Inflammatory macrophage treated with lipopolysaccharide for 4 hours (primary cell): ENCODE measurements at places on chromosomes 6 and 20.

GRCh38 chr6:124008000-124008987 is 204.6 kb downstream of the NKAIN2 start:
- no peak for DNase-seq

DNA sequence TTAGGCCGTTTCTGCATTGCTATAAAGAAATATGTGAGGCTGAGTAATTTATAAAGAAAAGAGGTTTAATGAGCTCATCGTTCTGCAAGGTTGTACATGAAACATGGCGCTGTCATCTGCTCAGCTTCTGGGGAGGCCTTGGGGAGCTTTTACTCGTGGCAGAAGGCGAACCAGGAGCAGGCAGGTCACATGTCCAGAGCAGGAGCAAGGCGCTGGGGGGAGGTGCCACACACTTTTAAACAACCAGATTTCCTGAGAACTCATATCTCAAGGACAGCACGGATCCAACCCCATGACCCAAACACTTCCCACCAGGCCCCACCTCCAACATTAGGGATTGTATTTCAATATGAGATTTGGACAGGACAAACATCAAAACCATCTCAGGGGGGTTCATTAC is 6.4 kb upstream of the SLC13A3 start:
- DNase-seq: no peak

- no peak for DNase-seq
Observed at GRCh38 chr6:52537001-52537753, 39.7 kb downstream of the TRAM2 start.

DNA sequence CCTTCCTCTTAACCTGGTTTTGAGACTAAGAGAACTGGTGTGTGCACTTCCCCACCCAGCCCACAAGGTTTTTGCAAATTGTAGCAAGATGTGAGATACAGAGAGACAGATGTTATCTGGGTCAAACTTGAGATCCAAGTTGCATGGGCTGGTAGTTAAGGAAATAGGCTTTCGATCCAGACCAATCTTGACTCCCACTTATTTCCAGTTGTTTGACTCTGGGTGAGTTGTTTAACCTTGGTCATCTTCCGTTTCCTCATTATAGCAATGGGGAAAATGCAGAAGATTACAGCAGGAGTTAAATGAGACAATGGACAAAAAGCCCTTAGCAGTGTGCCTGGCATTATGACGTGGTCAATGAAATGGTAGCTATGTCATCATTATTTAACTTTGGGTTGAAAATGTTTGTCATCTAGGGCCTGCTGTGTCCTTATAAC is 1.7 kb downstream of the SNX21 start:
- DNase-seq: peak; percentile 74

DNA sequence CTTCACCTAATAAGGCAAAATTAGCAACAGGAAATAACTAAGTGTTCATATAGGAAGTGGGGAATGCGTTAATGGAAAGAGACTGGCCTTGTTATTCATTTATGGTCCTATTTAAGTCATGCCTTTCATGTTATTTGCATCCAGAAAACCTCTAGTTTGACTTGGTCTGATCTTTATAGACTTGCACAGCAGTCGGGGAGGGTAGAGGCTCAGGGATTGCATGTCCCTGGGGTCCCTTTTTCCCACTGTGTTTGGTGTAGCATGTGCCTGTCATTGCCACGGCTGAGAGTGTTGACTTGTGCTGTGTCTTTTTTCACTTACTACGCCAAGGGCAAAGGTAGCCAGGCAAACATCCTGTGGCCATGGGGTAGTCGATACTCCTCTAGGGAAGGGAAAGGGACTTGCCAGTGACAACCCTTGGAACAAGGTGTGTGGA is 105.4 kb upstream of the RIN2 start:
- DNase-seq: no peak

GRCh38 chr20:52102126-52102525 is 89.5 kb downstream of the ZFP64 start:
- no peak for DNase-seq

- DNase-seq: no peak
Observed at GRCh38 chr6:8642854-8643253, 207.5 kb upstream of the SLC35B3 start.

DNA sequence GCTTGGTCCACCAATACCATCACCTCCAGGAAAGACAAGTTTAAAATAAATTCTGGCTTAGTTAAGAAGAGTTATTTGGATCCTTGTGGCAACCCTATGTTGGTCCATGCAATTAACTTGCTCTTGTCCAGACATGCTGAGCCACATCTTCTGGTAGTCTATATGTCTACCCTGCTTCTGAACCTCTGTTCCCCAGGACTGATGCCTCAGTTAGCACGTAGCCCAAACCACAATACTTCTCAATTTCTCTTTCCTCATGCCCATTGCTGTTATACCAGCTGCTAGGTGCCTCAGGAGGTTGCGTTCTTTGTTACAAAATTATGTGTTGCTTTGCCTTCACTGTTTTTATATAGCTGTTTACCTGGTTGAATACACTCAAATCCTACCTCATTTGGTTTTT is 116.4 kb upstream of the KCNQ5 start:
- no peak for DNase-seq

GRCh38 chr20:53336892-53337291 is 256.7 kb downstream of the ZNF217 start:
- no peak for DNase-seq

DNA sequence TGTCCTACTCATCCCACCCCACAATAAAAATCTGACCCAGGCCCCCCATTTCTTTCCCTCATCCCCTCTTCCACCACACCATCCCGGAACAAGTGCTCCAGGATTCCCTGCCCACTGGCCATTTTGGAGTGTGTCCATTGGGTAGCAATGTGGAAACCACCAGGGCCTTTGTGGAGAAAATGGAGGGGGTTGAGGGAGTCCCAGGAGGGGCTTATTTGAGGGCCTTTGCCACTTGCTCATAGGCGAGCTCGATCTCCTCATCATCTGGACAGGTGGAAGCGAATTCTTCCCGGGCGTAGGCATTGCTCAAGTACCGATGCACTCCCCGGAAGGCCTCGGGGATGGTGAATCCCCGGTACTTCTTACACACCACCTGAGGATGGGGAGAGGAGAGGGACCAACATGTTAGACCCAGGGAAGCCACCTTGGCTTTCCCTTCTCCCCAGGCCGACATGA is 1.6 kb upstream of the DDAH2 start:
- no peak for DNase-seq

GRCh38 chr20:9126527-9126926 is 57.6 kb downstream of the PLCB4 start:
- no peak for DNase-seq

GRCh38 chr6:80217794-80218193 is 111.3 kb downstream of the BCKDHB start:
- DNase-seq: no peak

DNA sequence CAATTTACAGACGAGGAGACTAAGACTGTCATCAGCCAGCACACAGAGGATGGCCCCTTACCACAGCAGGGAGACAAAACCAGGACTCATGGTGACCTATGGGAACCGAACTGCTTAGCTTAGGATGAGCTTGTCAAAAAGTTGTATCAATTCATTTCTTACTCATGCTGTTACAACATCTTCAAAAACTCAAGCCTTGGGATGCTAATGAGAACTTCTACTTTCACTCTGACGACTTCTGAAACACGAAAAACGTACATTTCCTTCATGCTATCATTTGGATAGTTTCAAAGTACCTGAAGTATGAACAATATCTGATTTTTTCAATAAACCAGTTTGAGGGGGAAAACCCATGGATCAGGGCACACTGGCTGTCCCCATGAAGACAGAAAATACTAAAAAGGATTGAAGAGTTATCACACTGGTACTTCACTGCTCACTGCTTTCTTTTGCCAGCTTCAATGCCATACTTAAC is 31.9 kb downstream of the HIVEP2 start:
- DNase-seq: peak; percentile 94

GRCh38 chr6:79984261-79984660 is 20.2 kb upstream of the TTK start:
- no peak for DNase-seq

DNA sequence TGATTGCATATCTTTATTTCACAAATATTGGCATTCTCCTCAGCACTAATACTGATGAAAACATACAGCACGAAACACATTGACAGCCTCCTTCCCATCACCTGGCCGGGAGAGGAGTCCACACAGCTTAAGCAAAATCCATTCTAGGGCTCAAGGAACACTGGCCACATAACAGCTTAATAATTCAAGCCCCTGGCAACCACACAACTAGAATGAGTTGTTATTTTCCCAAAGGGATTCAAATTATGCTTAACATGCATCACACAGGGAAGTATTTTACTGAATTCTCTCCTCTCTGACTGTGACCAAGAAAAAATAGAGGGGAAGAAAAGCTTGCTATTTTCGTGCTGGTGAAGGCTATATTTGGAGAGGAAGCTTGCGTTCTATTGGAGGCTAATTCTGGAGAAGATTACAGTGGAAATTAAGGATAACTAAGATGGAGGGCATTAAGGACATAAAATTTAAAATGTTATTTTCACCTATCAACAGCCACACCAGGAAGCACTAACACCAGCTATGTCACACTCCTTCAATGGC is 198.5 kb downstream of the ADGRG6 start:
- DNase-seq: no peak

GRCh38 chr6:148134592-148134991 is 208.0 kb upstream of the SASH1 start:
- DNase-seq: no peak

GRCh38 chr20:33647603-33648395 is 14.3 kb upstream of the C20orf144 start:
- no peak for DNase-seq

DNA sequence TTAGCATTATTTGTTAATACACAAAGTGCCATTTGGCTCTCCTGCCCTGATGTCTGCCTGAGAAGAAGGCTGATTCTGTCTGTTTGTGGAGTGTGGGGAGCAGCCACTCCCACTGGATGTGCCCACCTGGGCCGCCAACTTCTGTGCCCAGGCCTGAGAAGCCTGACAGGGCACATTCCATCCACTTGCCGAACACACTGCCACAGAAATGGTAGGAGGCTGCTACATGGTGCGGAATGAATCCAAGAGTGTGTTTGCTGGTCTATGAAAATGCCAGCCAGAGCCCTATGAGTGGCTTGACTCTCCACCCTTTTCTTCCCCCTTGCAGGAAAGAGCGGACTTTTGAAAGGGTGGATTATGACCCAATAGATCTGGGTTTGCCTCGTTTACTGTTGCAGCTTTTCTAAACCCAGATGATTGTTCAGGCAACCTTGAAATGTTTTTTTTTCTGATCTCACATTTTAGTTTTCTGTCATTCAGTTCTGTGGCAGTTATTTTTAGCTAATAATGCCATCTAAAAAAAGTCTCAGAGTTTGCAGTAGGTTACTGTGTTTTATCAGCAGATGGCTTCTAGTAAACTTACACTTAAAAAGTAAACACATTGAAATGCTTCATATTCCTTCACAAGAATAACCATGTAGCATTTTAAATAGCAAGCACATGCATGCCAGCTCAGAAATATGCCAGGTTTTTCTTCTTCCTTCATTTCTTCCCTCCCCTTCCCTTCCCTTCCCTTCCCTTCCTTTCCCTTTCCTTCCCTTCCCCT is 196.5 kb downstream of the SLC35F1 start:
- DNase-seq: no peak

DNA sequence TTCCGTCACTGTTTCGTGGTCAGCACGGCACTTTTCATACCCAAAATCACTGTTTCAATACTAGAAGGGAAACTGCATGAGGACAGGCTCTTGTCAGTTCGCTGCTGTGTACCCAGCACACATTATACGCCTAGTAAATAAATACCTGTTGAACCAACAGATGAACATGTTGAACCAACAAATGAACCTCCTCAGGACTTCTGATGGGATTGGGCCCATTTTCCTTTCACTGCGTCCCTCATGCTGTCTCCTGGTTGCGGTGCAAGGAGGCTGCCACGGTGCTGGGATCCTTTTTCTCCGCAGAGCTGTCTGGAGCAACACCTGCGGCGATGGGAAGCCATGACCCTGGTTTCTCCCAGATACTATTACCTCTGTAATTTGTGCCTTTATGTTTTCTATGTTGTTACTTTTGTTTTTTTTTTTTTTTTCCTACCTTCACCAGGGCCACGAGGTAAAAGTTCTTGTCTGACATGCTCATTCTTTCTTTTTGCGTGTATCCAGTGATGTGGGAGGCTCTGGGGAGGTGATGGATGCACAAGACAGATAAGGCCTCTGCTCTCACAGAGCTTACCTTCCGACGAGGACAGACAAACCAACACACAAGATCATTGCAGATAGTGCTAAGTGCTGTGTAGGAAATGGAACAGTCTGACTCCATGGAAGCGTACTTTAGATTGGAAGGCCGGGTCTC is 1.1 kb downstream of the VAPB start:
- DNase-seq: no peak

- peak; percentile 74 for DNase-seq
Observed at GRCh38 chr6:33118525-33119123, 42.8 kb downstream of the HLA-DPB1 start.

DNA sequence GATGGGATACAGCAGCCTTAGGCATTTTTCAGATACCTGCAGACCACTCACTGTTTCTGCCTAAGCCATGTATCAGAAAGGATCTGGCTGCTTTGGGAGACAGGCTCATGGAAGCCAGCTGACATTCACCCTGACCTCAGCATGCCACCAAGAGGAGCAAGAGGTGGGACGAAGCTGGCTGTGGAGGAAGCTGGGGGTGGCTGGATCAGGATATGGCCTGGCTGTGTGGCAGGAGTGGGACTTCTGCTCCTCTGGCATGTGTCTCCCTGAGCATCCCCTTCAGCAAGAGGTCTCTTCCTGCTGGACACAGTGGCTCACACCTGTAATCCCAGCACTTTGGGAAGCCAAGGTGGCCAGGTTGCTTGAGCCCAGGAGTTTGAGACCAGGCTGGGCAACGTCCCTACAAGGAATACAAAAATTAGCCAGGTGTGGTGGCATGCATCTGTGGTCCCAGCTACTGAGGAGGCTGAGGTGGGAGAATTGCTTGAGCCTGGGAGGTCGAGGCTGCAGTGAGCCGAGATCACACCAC is 897 bp downstream of the ADIG start:
- DNase-seq: no peak

- DNase-seq: no peak
Observed at GRCh38 chr6:166402582-166403277, 20.0 kb upstream of the MPC1 start.

- DNase-seq: peak; percentile 55
Observed at GRCh38 chr6:31587791-31588777, 2.0 kb downstream of the LST1 start.

GRCh38 chr20:50834599-50835005 is 39.7 kb downstream of the BCAS4 start:
- no peak for DNase-seq

GRCh38 chr20:60470366-60470765 is 512.1 kb downstream of the CDH26 start:
- DNase-seq: no peak

GRCh38 chr6:150959166-150959565 is 93.7 kb downstream of the MTHFD1L start:
- DNase-seq: no peak

DNA sequence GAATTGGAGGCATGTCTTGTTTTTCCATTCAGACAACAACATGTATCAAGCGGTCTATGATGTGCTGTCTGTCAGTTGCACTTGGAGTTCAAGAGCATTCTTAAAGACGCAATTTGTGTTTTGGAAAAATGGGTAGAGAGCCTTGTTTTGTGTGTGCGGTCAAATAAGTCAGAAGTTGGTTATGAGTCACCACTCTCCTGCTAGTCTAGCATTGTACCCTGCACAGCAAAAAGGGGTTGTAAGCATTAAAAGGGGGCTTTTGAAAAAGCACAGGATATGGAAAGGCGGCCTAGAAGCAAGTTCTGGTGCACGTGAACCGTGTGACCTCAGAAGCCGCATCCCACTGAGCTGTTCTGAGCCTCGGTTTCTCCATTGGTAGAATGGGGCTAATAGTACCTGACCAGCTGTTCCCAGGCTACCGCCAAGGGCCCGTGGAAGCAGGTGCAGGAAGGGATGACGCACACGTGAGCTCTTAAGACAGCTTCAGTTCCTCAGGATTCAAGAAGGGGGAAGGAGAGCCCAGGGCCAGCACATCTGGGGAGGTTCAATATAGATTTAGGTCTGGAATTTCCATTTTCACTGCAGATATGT is 61.6 kb upstream of the SNX9 start:
- peak; percentile 43 for DNase-seq
